Psoas muscle (tissue), 8 donors: ENCODE measurements at places on chromosomes 1 and 21. TPM values are rescaled to one million over a fixed set of nuclear protein-coding genes. Genes with fewer than 3 reads are reported as not detected.

DNA sequence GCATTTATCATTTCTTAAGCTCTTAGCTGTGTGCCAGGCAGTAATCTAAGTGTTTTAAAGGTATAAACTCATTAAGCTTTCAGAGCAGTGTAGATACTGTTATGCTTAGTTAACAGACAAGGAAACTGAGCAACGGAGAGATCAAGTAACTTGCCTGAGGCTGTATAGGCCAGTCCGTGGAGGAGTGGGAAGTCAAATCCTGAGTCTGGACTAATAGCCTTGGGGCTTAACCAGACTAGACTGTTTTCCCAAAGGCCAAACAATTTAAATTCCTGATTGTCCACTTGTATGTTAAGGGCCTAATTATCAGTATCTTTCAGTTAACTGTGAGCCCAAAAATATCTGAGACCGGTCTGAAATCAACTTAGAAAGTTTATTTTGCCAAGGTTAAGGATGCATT, 2.6 kb downstream of the IFNAR1 start:
- no peak for DNase-seq

GRCh38 chr1:110494522-110495406, 24.2 kb downstream of the KCNA10 start:
- DNase-seq: no peak

DNA sequence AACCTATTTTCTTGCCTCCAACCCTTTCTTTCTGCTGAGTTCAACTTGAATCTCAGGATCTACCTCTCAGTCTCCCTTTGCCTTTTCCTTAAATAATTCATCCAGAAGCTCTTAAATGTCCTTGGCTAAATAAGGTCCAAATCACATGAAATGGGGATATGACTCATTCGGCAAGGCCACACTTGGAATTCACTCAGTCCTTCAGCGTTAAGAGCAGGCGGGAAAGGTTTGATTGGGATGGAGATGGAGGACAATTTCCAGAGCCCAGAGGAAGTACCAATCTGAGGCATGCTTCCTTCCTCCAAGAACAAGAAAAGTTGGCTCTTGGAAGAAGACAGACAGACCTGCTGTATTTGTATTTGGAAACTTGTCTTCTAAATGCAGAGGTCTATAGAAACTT, 128.5 kb downstream of the PROX1 start:
- DNase-seq: no peak

DNA sequence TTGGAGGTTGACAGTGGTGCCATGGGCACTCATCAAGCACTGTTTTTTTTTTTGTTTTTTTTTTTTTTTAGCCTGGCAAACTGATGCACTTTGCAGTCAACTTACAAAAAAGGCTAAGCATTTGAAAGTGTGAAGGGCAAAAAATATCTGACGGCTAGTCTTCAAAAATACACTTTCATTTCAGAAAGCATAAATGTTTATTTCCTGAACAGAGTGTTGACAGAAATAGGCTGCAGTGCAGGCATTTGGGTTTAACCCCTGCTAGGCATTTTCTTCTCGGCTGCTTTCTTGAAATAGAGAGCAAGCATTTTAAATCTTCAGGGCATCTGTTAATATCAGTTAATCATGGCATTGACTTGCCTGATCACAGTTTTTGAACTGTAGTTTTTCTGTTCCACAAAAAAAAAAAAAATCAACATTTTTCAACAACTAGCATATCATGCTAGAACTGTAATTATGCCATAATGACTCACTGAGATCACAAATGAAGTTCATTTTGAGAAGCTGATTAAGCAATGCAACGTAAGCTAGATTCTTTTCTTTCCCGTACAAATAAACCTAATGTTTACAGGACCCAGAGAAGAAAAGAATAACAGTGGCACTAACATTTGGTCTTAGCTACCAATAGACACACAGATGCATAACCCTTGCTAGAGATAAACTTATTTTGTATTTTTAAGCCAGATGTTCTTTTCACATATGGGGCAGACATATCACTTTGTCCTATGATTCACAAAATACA, 100.4 kb upstream of the USH2A start:
- no peak for DNase-seq

GRCh38 chr1:184298440-184299405, 88.1 kb upstream of the C1orf21 start:
- no peak for DNase-seq

DNA sequence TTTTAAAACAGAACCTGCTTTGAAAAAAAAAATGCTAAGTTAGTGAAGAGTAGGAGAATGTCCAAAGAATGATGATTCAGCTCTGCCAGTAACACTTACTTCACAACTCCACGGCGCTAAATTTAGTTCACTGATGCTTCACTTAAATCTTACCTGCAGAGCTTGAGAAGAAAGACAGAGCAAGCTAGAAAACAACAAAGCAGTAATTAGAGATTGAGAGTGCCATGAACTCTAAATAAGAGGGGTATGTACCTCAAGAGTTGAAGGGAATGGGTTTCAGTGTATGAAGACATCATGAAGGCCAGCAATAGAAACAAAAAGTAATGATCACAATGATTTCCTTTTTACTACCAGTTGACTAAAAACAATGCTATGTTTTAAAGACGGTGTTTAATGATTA, 32.8 kb downstream of the EPRS1 start:
- no peak for DNase-seq

- DNase-seq: no peak
Measured at GRCh38 chr1:118338936-118339335, 153.9 kb upstream of the SPAG17 start.

DNA sequence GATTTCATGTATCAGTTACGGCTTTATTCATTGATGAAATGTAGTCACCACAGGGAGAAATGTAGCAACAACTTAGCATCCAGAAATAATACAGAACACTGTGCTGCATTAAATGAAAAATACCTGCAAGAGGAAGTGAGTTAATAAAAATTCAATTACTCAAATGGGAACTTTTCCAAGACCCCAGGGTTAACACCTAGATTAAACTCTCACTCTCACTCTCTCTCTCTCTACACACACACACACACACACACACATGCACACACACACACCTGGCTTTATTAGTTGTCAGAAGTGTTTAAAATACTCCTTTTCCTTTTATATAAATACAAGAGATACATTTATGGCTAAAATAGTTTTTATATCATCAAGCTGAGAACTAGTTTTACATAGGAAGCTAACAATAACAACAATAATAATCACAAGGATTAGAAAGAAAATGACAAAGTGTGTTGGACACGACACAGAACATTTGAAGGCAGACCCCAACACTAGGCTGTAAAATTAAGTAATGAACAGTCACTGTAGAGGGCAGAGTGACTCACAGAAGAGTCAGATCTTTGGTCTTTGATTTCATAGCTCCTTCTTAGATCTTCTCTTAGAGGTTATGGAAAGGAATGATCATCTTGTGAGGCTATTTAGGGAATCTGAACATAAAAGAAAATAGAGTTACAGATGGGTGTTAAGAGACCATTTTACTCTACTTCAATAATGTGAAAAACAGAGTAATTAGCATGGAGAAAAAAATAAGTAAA, 1266.0 kb upstream of the ADGRL2 start:
- no peak for DNase-seq

DNA sequence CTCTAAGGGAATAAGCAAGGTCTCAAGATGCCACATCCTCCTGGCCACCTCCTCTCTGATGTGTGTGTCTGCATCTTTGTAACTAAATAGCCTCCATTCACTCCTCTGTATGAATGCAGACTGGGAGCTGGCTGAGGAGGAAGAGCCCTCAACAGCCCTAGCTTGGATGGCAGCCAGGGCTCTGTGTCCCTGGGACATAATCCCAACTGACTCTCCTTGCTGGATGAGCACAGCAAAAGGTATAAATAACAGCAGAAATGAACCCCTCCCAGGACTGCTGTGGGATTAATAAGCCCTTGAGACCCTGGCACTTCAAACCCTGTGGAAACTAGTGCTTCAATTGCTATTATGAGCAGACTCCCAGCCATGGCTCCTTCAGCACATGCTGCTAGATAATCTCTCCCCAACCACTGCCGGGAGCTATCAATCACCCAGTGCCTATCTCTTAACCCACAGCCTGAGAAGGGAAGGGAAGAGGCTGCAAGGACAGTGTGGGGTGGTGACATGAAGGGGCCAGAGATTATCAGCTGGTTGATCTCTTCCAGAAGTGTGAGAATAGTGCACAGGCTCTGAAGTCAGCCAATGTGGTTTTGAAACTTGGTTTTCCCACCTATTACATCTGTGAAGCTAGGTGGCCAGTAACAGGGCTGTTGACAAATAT, 152.2 kb downstream of the TNR start:
- no peak for DNase-seq

SRSF4 gene
- 80.4 TPM for total RNA-seq

LIN28A gene
- not detected for total RNA-seq

KRTAP21-2 gene
- total RNA-seq: not detected

C1orf74 gene
- total RNA-seq: 0.54 TPM

SLC30A10 gene
- not detected for total RNA-seq

OR2AK2 gene
- total RNA-seq: not detected

TMEM54 gene
- 11.8 TPM for total RNA-seq
